ENCODE measurements at places on chromosomes 4 and X.

- no peak for DNase-seq
Observed at GRCh38 chr4:185379326-185380295, 16.1 kb downstream of the LRP2BP start.

DNA sequence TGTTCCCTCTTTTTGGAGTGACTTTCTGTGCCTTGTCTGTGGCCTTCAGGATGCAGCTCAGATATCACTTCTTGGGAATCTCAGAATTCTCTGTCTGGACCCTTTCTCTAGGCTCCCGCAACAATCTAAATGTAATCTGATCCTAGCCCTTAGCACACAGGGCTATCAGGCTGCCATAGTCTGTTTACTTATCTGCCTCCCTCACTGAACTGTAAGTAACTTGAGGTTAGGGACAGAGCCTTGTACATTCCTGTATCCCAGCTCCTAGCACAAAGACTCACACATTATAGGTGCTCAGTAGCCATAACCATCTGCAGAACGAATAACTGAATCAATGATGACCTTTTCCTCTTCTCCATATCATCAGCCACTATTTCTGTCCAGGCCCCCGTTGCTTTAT is 69.5 kb downstream of the RTL9 start:
- DNase-seq, result no peak

GRCh38 chr4:187840814-187841213 is 154.8 kb upstream of the ZFP42 start:
- DNase-seq, result no peak

DNA sequence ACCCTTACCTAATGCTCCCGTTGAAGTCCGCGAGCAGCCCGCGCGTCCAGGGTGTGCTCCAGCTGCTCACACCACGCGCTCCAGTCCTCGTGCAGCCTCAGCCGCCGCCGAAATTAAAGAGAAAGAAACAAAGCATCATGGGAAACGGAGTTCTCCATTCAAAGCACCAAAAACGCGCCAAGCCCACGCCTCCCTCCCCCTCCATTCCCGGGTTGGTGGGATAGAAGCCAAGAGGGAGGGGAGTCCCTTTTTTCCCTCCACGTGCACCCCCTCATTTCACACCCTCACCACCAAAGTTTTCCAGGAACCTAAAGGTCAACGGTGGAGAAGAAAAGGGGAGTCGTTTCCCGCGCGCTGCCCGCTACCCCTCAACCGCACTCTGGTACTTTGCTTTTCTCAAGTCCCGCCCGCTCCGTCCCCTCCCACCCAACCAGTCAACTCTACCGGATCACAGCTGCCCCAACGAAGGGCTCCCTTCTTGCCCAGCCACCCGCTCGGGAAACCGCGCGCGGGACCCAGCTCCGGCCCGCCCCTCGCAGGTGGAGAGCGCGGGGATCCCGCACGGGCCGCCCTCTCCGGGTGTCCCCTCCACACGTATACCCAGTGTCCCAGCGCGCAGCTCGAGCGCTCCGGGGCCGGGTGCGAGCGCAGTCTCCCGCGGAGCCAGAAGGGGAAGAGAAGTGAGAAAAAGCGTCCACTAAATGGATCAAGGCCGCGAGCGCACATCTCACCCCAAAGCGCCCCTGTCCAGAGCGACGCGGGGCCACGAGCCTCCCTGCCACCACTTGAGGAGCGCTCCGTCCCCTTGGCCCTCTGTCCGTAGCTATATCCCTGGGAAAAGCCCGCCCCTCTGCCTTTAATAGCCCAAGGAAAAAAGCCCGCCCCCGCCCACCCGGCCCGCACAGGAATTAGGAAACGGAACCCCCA is 65.1 kb upstream of the CCDC160 start:
- no peak for DNase-seq

- no peak for DNase-seq
Observed at GRCh38 chr4:1939664-1940509, 68.7 kb downstream of the NSD2 start.

- no peak for DNase-seq
Observed at GRCh38 chr4:142292231-142292630, 553.9 kb downstream of the INPP4B start.

GRCh38 chr4:141174457-141174856 is 41.2 kb upstream of the RNF150 start:
- DNase-seq, result no peak

DNA sequence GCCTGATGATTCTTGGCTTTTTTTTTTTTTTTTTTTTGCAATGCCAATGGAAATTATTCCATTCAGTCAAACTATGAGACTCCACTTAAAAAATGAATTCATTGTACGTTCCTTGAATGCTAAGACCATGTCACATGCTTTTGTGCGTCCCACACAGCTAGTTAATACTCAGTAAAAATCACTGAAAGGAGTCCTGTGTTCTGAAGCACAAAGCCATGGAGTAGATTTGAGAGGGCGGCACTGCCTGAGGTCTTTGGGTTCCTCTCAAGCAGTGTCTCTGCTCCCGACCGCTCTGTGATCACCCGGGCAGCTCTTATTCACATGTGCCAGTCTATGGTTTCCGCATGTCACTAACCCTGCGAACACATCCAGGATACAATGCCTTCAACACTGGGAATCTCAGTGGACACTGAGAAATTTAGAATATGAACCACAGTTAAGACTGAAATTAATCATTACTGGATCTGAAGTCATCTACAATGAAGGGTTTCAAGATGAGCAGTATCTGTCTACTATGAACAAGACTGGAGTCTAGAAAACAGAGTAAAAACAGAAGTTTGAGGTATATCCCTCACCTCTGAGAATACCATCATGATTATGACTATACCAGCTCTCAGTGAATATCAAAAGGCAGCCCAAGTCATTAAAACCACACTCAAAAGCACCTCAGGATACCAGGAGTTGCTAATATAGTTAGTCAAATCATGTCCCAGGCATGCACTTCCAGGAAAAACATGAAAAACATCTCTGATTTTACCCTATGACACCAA is 193.0 kb downstream of the MGST2 start:
- no peak for DNase-seq

GRCh38 chrX:130034178-130034577 is 51.7 kb downstream of the BCORL1 start:
- DNase-seq, result no peak

GRCh38 chr4:146062340-146062739 is 113.2 kb upstream of the LSM6 start:
- DNase-seq, result no peak

GRCh38 chrX:50876551-50876950 is 34.0 kb upstream of the BMP15 start:
- DNase-seq, result no peak

DNA sequence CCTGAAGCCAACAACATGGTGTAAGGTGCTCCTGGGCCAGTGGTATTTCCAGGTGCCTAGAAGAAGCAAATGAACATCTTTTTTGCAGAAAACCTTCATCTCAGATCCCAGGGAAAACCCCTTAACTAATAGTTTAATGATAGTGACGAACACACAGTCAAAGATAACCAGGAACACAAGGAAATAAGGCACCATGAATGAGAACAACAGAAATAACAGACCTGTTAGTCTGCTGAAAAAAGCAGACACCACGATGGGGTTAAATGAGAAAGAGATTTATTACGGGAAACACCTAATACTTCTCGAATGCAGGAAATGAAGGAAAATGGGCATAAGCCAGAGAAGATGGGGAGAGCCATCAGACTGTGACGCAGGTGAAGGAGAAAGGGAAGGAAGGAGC is 30.6 kb upstream of the WWC2 start:
- no peak for DNase-seq

DNA sequence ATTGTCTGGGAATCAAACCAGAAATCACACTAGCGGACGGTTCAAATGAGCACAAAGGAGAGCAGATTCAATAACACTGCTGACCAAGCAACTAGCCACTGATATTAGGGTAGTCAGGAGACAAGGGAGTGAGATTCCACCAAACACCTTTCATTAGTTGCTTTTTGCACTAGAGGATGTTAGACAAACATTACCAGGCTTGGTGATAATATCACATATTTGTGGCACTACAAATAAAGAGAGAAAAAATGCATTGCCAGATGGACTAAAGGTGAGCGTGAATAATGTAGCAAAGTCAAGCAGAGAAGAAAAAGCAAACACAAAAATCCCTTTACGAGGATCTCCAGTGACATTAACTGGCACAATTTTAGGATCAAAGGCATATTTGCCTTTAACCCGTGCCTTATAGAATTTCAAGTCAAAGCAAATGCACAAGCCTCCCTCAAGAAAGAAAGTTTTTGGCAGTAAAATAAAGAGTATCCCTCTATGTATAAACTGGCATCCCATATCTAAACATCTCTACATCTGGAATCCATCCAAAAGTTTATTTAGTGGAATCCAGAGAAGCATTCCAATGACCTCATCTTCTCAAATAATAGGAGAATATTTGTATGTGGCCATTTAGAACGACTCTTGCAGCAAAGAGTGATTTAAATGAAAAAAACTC is 290.9 kb downstream of the KCTD8 start:
- DNase-seq, result no peak

GRCh38 chr4:171602638-171603355 is 210.4 kb upstream of the GALNTL6 start:
- no peak for DNase-seq

DNA sequence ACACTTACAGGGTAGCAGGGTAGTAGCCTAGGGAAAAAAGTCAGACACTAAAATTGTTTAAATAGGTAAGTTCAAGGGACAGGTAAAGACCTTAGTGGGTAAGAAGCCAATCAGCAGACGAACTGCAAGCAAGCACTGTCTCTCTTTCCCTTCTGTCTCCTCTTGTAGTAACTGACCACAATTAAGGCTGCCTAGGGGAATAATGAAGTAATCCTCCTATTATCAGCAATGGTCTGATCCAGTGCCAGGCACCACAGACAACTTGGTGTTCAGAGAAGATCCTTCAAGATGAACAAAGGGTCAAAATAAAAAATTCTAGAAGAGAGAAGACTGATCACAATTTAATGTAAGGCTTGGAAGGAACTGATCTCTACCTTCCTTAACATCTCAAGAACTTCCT is 62.9 kb downstream of the ELOVL6 start:
- no peak for DNase-seq

- DNase-seq, result no peak
Observed at GRCh38 chr4:1784395-1784788, 8.7 kb upstream of the FGFR3 start.

GRCh38 chr4:185068837-185069236 is 50.5 kb downstream of the HELT start:
- no peak for DNase-seq

GRCh38 chrX:47590984-47591383 is 8.7 kb downstream of the TIMP1 start:
- DNase-seq, result no peak

DNA sequence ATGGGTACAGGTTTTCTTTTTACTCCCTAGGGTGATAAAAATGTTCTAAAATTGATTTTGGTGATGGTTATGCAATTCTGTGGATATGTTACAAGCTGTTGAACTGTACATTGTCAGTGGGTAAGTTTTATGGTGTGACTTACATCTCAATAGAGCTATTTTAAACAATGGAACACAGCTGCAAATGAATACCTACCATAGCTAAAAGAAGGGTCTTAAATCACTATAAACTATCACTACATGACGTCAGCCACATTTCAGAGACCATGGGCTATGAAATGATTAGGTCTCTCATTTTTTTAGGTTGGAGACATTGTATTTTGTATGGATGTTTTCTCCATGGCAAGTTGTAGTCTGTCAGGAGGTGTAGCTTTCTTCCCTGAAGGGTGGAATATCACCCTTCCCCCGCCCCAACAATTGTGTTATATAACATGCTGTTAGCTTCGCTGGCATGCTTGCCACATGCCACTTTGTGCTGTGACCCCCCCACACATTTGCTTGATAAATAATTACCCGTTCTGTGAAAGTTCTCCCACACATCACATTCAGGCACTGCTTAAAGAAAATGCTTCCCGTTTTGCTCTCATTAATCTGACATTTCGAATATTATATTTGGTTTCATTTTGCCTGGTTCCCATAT is 159.7 kb downstream of the ARHGAP10 start:
- DNase-seq, result no peak

DNA sequence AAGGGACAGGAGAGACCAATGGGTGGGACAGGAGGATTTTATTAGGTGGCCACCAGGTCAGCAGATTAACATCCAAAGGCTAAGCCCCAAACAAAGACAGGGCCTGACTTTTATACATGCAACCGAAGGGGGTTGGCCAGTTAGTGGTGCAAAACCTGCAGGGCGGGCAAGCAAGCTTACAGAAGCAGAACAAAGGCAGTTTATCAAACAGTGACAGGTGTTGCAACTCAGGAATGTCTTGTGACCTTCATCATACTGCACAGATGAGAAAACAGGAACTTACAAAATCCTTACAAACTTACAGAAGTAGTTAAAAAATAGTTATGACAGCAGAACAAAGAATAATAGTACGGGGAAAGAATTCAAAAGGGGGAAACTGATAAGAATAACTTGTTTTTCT is 708.1 kb downstream of the GLUD2 start:
- DNase-seq, result no peak

DNA sequence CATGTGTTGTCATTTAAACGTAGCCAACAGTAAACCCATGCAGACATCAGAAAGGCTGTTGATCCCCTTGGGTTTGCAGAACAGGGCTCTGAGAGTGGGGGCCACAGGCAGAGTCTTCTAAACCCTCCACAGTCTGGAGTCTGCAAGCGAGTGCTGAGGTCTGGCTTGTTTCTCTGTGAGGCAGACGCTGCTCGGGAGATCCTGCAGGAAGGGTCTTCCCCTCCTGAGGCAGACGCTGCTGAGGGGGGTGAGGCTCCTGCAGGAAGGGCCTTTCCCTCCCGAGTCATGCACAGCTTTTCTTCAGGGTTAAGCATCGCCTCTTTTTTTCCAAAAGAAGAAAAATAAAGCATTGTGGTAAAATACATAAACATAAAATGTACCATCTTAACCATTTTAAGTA is 17.1 kb upstream of the PDE6B start:
- DNase-seq, result no peak

GRCh38 chr4:112472318-112472717 is 43.7 kb downstream of the NEUROG2 start:
- no peak for DNase-seq

DNA sequence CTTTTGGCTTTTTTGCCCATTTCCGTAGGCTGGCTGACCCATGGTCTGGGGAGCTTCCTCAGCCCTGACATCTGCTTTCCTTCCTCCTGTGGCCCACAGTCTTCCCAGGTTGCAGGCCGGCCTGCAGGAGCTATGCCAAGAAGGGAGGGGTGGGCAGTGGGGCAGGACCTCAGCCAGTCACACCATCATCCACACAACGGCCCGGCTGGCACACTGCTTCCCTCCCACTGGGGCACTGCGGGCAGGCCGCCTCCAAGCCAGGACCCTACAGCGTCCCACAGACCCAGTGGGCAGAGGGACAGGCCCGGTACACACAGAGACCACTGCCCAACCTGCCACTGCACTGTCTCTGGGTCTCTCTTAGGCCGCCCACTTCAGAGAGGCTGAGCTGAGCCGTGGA is 38.0 kb downstream of the CTBP1 start:
- DNase-seq, result no peak

GRCh38 chrX:108270739-108271396 is 167.4 kb downstream of the COL4A6 start:
- DNase-seq, result no peak

DNA sequence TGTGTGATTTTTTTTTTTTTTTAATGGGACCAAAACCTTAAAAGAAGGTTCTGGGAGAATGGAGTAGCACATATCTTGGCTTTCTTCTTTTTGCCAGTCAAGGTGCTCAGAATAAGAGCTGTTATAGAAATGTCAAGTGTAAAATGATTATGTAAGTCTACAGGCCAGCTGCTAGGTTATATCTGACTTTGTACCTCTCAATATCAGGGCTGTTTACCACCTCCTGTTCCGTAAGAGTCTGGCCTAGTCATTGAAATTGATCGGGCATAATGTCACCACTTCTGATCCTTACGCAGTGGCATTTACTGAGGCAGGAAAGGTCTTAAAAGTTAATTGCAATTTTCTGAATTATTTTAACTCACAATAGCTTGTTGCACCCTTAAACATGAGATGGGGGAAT is 41.1 kb downstream of the LIMCH1 start:
- DNase-seq, result no peak
